Fibroblast of villous mesenchyme (primary cell): ENCODE measurements at places on chromosomes 3 and 15. TPM values are rescaled to one million over a fixed set of nuclear protein-coding genes. Genes with fewer than 3 reads are reported as not detected.

- no peak for DNase-seq
Measured at GRCh38 chr3:43893727-43894126, 203.0 kb downstream of the ABHD5 start.

GRCh38 chr3:20480786-20481365 is 294.9 kb upstream of the SGO1 start:
- DNase-seq: peak; percentile 2

- DNase-seq: no peak
Measured at GRCh38 chr3:99931059-99931458, 113.4 kb downstream of the CMSS1 start.

DNA sequence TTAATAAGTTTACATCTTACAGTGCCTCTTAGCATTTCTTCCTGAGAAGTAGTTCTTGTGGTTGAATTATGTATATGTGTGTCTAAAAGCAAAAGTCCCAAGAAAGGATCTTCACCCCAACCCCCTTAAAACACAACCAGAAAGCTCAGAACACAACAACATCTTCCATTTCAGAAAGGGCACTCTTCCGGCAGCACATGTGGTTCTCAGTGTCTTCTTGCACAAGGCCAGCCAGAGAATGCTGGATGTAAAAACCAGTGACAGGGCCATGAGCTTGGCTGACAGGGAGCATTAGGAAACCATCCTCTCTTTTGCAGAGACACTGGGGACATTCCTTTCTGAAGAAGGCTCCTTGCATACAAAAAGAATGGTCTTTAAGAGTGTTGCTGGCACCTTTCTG is 45.0 kb downstream of the EEFSEC start:
- no peak for DNase-seq

DNA sequence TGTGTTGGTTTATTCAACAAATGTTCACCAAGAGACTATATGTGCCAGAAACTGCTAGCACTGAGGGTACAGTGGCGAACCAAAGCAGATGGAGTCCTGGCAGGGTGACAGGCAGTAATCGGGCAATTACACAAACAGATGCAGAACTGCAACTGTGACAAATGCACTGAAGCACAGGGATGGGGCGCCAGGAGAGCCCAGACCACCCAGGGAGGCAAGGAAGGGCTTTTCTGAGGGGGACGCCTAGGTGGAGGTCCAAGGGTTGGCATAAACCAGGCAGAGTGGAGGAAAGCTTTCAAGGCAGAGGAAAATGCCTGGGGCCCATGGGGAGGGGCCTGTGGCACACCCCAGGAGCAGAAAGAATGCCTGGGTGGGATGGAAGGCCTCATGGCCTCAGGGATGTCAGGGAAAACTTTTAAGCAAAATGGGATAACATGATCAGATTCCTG is 5.5 kb downstream of the DIS3L start:
- DNase-seq: no peak

Gene SHF
- 2.3 and 2.6 TPM in 2 replicates for total RNA-seq

Gene SMCO1
- under 0.01 TPM in 1 of 2 replicates, not detected in the other for total RNA-seq

DNA sequence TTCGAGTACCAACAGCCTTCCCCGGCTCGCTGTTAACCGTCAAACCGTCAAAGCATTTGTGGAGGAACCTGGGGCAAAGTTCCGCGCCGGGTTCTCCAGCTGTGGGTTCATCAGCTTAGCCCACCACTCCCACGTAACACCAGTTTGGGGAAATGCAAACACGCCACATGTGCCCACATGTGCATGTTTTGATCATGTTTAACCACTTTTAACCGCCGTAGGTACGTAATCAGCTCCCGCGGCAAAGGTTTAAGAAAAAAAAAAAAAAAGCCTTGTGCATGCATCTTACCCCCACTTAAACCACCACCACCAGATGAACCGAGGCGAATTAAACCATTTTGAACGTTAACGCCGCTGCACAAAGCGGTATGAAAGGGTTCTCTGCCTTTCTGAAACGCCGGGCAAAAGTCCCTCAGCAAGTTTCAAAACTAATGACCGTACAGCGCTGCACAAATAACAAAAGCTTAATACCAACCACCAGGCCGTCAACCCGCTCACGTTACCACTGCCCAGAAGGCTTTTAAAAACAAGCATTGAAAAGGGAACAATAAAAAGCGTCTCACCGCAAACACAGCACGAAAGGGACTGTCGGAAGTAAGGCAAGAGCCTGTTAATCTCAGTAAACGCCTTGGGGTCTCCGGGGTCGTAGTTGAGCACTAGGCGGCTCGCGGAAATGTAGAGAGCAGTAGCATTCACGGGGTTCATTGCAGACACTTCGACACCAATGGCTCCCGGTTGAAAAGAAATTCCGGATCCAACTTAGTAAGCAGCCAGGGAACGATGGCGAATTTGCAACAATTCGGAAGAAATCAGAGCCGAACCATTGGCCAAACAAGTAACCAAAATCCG is 1.5 kb downstream of the MSL2 start:
- peak; percentile 51 for DNase-seq

DNA sequence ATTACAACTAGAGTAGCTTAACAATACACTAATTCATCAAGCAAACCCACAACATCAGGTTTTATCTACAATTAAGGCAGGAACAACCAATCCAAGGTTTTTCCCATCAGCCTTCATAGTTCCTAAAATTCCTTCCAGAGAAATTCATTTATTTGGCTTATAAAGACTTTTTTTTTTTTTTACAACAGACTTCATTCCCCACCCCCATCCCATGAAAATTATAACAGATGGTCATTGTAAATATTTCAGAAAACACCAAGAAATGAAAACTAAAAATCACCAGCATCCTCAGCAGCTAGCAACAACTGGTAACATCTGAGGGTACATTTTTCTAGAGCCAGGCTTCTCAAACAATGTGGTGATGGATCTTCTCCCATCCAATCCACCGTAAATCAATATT is 11.0 kb downstream of the SH3BP5 start:
- DNase-seq: no peak

- DNase-seq: peak; percentile 99
Measured at GRCh38 chr3:185656321-185656840, 70.3 kb downstream of the SENP2 start.

Gene AGBL1
- not detected in 2 replicates for total RNA-seq

DNA sequence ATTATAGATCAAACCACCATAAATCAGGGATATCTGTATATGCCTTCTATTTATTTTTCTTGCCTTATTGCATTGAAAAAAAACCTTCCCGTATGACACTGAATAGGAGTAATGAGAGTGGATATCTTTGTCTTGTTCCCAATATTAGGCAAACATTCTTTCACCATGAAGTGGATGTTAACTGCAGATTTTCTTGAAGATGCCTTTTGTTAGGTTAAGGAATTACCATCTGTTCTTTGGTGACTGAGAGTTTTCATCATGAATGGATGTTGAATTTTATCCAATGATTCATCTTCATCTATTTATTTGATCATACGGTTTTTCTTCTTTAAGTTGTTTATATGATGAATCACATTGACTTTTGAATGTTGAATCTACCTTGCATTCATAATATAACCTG is 47.1 kb upstream of the MECOM start:
- DNase-seq: no peak

- DNase-seq: no peak
Measured at GRCh38 chr3:39870706-39871105, 61.3 kb downstream of the MYRIP start.
